ENCODE measurements at places on chromosomes 1 and 21.

- DNase-seq = no peak
These were observed 5.9 kb upstream of the CTRC start for GRCh38 chr1:15432324-15432723.

GRCh38 chr1:41813755-41814745 lies 104.7 kb downstream of the HIVEP3 start:
- DNase-seq = no peak

DNA sequence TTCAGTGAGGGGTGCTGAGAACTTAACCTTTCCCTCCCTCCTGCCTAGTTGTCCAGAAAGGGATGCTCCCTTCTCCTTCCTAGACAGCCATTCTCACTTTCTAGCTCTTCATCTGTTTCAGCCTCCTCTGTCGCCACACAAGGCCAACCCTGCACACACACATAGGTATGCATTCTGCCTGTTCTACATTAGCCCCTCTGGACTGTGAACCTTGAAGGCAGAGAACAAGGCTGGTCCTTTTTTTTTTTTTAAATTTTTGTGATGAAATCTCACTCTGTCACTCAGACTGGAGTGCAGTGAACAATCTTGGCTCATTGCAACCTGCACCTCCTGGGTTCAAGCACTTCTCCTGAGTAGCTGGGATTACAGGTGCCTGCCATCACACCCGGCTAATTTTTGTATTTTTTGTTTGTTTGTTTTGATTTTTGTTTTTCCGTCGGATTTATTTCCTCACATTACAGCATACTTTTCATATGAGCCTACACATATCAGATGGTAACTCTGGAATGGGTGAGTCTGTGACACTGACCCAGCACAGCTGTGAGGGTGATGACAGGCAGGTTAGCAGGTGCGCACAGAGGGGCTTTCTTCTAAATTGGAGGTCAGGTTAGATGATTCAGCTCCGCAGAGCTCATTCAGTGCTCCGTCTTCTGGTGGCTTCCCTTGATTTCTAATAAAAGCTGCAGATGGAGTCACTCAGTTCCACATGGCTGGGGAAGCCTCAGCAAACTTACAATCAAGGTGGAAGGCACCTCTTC lies 4.9 kb upstream of the AKR1A1 start:
- no peak for DNase-seq

DNA sequence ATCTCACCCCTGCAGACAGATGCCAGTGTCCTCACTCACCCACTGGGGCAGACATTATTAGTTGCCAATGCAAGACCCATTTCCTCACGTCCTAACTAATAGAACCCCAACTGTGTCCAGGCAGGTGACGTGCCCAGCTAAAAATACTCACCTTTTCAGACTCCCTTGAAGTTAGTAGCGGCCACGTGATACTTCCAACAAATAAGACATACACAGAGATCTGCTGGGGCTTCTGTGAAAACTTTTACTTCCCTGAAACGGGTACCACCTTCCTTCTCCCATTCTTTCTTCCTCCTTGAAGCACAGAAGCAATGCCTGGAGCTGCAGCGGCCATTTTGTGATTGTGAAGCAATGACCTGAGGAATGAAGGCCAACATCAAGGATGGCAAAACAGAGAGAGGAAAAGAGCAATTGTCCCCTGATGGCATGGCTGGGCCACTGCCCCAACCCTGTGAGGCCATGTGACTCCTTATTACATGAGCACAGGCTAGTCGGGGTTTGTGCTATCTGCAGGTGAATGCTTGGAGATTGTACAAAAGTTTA lies 74.4 kb upstream of the TMPRSS2 start:
- no peak for DNase-seq

- DNase-seq = no peak
These were observed 54.1 kb downstream of the TOMM20 start for GRCh38 chr1:235074523-235075047.

Data from thoracic aorta (tissue), 2 donors.